NCI-H1092 (cell line): ENCODE measurements at places on chromosomes 6 and 20.

- no peak for DNase-seq
These were observed 66.4 kb upstream of the FABP7 start for GRCh38 chr6:122713138-122713537.

DNA sequence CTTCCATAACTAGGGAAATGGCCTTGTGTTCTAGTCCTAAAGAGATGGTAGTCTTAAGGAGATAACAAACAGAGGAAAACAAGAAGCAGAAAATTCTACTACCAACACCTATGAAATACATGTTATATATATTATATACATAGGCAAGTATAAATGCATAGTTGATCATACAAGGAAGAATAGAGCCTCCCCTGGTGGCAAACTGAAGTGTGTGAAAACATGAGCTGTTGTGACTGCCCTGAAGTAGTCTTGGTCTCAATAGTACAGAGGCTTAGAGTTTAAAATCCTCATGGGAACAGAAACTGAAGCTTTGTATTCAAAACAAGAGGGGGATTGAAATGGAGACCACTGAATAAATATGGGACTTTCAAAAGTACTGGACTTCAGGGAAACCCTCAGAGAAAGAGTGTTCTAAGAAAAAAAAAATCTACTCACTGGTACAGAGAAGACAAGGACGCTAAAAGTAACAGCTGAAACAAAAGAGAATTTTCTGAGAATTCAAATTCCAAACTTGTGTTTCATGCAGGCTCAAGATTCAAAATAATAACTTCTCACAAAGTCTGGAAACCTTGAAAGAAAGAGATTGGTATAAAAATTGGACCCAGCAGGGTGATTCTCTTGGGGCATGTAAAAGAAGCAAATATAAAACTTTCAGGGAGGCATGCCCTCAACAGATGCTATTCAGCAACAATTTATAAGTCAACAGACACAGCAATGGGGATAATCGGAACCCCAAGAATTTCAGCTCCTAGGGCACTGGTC lies 59.7 kb upstream of the SAMD3 start:
- no peak for DNase-seq

- DNase-seq, result no peak
These were observed at the start of gene NPBWR2 for GRCh38 chr20:64106981-64107735. Gene NPBWR2, minus strand, starts transcription at chr20:64107565. Its CDS starts 734 bp downstream, at chr20:64106831.

DNA sequence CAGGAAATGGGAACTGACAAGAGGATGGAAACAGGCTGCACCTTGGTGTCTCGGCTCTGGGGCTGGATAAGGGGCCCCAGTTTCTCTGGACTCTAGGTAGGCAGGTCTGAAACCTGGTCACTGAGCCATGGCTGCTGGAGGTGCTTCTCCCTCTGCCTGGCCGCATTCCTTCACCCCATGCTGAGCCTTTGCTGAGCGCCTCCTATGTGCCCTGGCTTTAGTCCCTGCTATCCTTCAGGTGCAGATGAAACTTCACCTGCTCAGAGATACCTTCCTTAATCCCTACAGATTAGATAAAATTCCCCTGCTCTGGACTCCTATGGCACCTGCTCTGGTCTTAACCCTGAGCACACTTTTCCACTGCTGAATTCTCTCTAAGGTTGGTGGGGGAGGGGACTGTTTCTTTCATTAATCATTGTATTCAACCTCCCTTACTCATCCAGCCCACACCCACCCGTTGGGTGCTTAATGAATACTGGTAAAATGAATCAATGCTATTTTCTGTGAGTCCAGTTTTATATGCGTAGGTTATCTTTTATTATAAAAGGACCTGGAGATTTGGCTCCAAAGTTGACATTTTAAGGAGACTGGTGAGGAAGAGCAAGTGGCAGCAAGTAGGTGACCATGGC lies 19.3 kb downstream of the MYLK4 start:
- DNase-seq, result no peak

DNA sequence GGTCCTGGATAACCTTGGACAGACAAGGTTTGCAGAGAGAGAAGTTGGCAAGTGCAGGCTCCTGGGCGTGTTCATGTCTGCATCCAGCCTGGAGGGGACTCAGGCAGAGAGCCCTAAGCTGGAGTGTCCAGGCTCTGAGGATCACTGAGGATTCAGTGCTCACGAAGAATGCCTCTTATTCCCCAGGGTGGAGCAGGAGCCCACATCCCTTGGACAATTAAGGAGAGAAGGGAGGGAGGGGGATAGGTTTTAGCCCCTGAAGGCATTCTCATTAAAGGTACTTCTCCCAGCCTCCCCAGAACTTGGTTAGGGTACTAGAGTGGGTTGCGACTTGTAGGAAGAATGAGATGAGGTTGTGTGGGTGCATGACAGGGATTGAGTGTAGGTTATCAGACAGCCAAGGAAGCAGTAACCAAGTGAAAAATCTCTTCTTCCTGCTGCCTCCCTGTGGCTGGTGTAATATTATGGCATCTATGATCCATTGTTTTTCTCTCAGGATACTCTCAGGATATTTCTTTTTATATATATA lies 680 bp downstream of the HLA-DPB1 start:
- no peak for DNase-seq

DNA sequence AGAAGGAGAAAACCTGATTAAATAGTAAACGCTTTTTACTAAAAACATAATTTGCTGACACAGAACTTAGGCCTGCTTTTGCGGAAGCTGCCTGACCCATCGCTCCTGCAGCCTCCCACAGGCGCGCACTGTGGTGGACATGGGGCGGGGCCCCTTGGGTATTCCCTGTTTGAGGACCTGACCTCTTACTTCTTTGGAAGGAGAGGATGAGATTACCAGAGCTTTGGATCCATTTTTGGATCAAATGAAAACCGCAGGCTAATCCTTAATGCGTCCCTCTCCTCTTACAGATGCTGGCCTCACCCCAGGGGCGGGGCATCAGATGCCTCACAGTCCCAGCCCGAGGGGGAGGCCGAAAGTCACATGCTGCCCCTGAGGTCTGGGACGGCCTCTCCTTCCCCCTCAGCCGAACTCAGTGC lies 151.0 kb downstream of the SCML4 start:
- no peak for DNase-seq

DNA sequence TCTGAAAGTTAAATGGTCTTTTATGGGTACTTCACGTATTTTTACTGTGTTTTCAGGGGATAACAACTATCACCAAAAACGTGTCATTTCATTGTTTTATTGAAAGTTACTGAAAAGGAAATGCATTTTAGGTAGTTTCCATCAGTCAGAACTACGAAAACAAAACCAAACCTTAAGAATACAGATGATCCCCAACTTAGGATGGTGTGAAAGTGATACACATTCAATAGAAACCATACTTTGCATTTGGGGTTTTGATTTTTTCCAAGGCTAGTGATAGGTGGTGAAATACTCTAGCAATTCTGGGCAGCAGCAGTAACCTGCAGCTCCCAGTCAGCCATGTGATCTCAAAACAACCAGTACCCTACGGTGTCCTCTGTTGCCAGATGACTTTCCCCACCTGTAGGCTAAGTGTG lies 25.9 kb upstream of the EFHC1 start:
- no peak for DNase-seq

DNA sequence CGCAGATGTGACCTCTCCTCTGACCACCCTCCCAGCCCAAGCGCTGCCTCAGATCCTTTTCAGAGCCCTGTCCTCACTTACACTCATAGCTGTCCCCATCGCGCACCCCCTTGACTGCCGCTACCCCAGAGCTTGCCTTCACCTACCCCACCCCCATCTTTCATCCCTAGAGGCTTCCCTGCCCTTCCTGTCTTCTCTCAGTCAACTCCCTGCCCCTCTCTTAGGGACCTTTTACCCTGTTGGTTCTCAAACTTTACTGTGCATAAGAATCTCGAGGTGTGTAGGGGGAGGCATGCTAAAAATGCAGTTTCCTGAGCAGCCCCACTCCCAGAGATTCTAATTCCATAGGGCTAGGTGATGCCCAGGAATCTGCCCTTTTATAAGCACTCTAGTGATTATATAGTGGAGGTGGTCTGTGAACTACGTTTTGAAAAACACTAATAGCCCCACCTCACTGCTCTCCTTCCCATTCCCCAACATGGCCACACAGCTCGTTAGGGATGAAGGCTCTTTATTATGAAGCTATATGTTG lies 725 bp downstream of the TM9SF4 start:
- DNase-seq, result no peak

DNA sequence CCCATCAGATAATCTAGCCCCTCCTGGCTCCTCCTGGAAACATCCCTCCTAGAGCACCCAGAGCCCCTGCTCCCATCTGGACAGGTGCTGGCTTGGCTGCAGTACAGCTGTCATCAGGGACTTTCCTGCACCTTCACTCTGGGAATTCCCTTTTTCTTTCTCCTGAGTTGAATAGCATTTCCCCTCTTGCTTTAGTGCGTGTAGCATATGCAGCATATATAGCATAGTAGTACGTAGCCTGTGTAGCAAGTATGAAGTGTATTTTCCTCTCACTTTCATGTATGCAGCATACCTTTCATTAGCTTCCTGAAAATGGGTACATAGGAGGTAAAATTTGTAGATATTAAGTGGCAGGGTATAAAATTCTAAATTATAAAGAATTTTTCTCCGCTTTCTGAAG lies 352.9 kb downstream of the ESR1 start:
- no peak for DNase-seq

- no peak for DNase-seq
These were observed 186.7 kb upstream of the TENT5A start for GRCh38 chr6:81938991-81939732.

DNA sequence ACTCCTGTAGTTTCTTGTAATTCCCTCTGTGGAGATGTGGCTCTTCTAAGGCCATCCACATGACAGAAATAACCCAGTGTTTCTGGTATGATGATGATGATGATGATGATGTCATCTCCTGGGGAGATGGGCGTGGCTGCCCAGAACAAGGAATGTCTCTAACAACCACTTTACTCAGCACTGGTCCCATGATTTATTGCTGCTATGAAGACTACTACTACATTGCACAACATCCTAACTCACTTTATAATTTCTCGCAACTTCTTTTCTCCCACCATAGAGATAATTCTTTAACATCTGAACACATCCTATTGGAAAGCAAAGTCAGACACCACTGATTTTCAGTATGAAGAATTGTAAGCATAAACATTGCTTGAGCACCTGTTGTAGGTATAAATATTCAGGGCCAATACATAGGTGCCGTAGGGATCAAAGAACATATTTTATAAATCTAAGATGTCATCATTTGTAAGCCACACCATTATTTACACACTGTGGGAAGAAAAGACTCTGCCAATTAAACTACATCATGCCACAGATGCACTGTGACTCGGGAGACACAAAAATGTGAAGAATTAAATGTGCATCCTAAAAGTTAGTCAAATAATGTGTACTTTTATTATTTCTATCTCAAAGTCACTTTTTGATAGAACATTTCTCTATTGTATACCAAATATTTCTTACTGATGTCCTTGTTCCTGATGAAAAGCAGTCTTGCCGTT lies 6.4 kb downstream of the TPMT start:
- no peak for DNase-seq

DNA sequence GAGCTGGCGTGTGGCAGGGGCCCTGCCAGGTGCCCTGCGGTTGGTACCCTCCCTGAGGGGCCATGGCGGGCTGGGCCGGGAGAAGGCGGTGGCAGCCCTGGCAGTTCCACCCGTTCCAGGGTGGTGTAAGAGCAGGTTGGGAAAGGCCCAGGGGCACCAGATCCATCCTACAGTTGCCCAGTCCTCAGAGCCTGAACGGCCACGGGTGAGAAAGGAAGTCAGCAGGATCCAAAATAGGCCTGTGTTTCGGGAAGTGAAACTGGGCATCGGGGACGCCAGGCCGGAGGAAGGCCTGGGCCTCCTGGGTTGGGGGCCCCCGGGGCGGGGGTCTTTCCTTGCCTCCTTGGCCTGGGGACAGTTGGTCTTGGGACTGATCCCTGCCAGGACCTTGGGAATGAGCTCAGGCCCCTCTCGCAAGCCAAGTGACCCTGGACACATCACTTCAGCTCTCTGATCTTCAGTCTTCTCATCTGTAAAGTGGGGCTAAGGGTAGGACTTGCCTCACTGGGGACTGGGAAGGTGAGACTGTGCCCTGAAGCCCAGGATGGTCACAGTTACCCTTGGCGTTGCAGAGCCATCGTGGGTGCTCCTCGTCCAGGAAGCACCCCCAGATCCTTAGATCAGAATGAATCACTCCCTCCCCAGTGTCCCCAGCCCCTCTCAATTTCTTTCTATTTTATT lies 18.1 kb upstream of the NOL4L start:
- DNase-seq, result no peak

- DNase-seq, result no peak
These were observed 466.9 kb downstream of the CBLN4 start for GRCh38 chr20:55538261-55538908.

- no peak for DNase-seq
These were observed 37.3 kb upstream of the APCDD1L start for GRCh38 chr20:58552366-58552934.

GRCh38 chr6:89818977-89819335 lies 638 bp downstream of the MDN1 start:
- no peak for DNase-seq

DNA sequence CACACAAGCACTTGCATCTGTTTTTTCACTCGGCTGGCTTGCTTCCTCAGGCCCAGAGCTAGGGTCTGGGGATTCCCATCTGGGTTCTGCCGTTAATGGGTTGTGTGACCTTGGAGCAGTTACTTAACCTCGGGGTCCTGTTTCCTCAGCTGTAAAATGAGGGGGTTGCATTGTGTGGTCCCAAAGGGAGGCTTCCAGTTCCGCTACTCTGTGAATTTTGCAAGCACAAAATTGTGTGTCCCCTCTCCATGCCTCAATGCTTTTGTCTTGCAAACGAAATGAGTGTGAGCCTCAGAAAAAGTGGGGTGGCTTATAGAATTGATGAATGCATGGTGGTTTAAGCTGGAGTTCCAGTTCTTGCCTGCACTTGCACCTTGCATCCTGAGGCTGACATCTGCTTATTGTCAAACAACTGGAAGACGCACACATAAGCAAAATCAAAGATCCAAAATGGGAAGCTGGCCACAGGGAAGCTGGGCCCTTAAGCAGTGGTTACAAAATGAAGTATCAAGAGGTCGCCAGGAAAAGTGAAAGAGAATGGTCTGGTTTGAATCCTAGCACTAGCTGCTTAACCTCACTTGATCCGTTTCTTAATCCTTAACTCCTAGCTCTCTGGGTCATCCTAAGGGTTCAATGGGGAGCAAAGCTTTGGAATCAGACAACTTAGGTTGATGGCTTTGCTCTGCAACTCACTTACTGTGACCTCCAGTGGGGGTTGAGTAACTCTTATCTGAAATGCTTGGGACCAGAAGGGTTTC lies 490.6 kb downstream of the DHX35 start:
- no peak for DNase-seq

- DNase-seq, result no peak
These were observed 3.8 kb upstream of the MYBL2 start for GRCh38 chr20:43662943-43663655.
